ENCODE measurements at places on chromosomes 5 and 9.

GRCh38 chr5:83857341-83857740, 136.7 kb upstream of the HAPLN1 start:
- DNase-seq, result no peak

- DNase-seq, result no peak
Observed at GRCh38 chr5:107889387-107889786, 218.7 kb upstream of the EFNA5 start.

- DNase-seq, result no peak
Observed at GRCh38 chr5:172365948-172366608, 82.5 kb upstream of the UBTD2 start.

GRCh38 chr5:107655831-107656230, 14.9 kb downstream of the EFNA5 start:
- no peak for DNase-seq

GRCh38 chr5:57175551-57176309, 1.9 kb downstream of the GPBP1 start:
- no peak for DNase-seq

- DNase-seq, result no peak
Observed at GRCh38 chr9:81825846-81826516, 102.2 kb upstream of the SPATA31D4 start.

DNA sequence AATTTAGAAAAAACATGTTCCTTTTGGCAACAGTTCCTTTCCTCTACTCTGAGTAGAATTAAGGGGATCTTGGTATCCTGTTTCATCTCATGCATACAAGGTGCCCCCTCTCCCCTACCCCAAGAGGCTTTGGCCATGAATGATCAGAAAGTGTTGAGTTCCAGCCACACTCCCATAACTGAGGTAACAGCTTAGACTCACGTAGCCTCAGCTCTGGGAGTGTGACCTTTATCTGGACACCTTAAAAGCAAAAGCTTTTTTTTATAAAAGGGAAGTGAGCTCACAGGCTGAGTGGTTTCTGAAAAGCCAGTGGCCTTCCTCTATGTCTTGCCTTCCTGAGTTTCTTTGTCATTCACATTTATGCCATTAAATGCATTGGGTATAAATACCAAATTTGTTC, 900 bp upstream of the HAVCR2 start:
- DNase-seq, result no peak

DNA sequence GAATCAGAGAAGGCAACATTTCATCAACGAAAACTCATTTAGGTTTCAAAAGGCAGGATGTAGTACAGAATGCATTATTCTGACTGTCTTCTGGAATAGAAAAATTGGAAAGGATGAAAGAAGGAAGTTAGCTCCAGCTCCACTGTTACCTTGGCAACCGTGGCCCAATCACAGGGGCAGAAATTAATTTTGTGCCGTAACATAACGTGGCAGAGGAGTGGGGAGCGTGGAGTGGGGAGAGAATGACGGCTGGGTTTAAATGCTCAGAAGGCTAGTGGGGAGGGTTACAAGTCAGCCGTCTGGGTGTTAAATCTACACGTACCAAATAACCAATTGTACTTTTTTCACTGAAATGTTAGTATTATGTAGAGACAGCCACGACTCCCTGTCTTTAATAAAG, 32.3 kb upstream of the EQTN start:
- no peak for DNase-seq

DNA sequence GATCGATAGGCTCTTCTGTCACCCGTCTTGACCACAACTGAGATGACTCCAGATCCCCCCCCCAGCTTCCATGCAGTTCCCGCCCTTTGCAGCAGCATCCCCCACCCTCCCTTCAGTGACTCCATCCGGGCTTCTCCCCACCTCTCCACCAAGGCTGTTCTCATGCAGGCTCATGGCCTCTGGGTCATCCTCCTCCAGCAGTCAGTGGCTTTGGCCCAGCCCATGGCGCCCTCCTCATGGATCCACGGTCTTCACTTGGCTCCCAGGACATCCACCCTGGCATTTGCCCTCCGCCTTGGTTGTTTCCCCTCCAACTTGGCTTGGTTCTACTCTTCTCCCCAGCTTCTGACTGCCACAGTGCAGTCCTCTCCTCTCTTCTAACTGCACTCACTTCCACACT, 96.7 kb upstream of the RUFY1 start:
- DNase-seq, result no peak

GRCh38 chr5:116225281-116225922, 140.6 kb downstream of the COMMD10 start:
- DNase-seq, result no peak

DNA sequence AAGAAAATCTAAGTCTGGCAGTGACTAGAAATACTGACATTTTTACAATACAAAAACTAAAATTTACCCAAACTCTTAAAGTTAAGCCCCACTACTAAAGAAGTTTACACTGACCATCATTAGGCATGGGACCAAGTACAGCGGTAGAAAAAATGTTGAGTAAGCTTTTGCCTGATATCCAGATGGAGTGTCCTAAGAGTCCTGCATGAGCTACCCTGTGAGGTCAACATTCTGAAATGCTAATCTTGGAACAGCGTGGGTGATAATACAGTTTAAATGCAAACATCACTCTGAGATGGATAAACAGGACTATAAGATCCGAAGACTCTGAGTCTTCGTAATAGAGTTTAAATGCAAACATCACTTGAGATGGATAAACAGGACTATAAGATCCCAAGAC, 189.7 kb downstream of the DCP2 start:
- DNase-seq, result no peak

- no peak for DNase-seq
Observed at GRCh38 chr9:37061768-37062167, 27.7 kb upstream of the PAX5 start.

DNA sequence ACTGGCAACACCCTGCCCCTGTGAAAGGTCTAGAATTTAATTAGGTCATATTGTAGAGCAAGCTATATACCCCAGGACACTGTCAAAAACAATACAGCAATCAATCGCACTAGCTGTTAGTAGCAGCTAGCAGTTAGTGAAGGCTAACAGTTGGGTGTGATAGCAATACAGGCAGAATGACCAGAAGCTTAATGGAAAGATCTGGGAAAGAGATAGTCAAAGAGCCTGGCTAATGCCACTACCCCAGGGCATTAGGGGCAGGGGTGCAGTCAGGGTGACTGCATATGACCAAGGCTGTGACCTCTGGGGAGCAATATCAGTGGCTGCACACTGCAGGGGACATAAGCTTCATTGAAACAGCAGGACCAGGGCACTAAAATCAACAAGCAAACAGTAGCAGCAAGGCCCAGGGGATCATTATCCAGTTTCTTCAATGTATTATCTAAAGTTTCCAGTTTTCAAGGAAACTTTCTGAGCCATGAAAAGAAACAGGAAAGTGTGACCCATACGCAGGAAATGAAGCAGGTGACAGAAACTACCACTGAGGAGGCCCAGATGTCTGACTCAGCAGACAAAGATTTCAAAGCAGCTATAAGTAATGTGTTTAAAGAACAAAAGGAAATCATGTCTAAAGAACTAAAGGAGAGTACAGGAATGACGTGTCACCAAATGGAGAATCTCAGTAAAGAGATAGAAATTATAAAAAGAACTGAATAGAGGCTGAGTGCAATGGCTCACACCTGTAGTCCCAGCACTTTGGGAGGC, 82.4 kb downstream of the ZNF354C start:
- no peak for DNase-seq

DNA sequence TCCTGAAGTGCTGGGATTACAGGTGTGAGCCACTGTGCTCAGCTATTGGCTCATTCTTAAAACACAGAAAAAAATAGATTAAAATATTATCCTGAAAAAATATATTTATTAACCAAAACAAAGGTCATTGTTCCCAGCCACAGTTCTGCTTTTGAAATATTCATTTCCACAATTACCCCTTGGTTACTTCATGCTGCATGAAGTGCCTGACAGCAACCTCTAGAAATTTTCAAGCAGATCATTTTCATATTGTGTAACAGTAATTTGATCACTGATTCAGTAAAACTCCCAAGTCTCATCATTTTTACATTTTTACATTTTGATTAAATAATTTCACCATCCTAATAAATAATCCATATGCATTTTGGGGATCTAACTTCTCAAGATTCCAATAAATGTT, 18.8 kb upstream of the GNAQ start:
- DNase-seq, result no peak

- DNase-seq, result no peak
Observed at GRCh38 chr9:130835441-130836298, 616 bp downstream of the ABL1 start.

GRCh38 chr9:121331549-121331948, 38.5 kb downstream of the STOM start:
- no peak for DNase-seq

DNA sequence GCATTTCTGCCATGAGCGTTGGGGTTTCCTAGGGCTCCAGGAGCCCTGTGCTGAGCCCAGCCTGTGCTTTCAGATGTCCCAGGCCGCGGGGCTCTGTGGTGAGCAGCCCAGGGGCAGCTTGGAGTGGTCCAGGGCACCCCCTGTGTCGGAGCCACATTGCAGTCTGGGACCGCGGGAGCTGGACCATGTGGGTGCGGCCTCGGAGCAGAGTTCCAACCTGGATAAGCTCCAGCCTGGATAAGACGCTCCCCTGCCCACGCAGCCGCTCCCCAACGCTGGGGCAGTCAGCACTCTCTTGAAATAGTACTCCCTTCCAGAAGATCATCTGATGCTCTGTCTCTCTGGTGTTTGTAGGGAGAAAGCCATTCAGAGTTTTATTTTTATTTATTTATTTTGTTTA, 111.1 kb downstream of the WNK2 start:
- DNase-seq, result no peak

GRCh38 chr9:34446468-34446891, 11.9 kb downstream of the FAM219A start:
- DNase-seq, result no peak

GRCh38 chr5:54703565-54704255, 186.2 kb downstream of the SNX18 start:
- no peak for DNase-seq

- no peak for DNase-seq
Observed at GRCh38 chr5:157744051-157745011, 819 bp downstream of the LSM11 start.

DNA sequence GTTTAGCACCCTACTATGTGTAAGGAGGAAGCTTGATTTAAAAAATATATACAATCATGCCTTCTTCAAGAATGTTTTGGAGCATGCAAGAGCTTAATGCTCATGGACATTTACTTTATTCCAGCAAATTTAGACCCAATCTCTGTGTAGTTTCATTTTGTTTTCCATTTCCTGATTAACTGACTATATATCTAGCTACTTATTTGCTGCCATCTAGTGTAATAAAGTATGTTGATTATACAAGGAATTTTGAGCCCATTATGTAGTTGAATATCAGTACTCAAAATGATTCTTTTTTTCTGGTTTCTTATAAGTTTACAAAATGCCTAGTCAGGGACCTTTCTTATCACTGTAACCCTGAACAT, 100.0 kb upstream of the CCDC152 start:
- no peak for DNase-seq

- no peak for DNase-seq
Observed at GRCh38 chr5:123265551-123265950, 157.7 kb downstream of the CEP120 start.

- no peak for DNase-seq
Observed at GRCh38 chr9:137759649-137760321, 117.8 kb upstream of the CACNA1B start.

DNA sequence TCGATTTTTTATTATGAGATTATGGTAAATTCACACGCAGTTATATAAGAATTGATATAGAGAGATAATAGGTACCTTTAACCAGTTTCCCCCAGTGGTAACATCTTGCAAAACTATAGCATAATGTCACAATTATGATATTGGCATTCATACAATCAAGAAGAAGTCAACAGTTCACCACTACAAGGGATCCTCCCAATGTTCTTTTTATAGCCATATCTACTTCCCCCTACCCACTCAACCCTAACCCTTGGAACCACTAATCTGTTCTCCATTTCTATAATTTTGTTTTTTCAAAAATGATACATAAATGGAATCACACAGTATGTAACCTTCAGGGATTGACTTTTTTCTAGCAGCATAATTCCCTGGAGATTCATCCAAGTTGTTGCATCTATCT, 9.8 kb downstream of the ACTL7B start:
- no peak for DNase-seq

GRCh38 chr5:82624062-82624461, 345.9 kb upstream of the RPS23 start:
- DNase-seq, result no peak

DNA sequence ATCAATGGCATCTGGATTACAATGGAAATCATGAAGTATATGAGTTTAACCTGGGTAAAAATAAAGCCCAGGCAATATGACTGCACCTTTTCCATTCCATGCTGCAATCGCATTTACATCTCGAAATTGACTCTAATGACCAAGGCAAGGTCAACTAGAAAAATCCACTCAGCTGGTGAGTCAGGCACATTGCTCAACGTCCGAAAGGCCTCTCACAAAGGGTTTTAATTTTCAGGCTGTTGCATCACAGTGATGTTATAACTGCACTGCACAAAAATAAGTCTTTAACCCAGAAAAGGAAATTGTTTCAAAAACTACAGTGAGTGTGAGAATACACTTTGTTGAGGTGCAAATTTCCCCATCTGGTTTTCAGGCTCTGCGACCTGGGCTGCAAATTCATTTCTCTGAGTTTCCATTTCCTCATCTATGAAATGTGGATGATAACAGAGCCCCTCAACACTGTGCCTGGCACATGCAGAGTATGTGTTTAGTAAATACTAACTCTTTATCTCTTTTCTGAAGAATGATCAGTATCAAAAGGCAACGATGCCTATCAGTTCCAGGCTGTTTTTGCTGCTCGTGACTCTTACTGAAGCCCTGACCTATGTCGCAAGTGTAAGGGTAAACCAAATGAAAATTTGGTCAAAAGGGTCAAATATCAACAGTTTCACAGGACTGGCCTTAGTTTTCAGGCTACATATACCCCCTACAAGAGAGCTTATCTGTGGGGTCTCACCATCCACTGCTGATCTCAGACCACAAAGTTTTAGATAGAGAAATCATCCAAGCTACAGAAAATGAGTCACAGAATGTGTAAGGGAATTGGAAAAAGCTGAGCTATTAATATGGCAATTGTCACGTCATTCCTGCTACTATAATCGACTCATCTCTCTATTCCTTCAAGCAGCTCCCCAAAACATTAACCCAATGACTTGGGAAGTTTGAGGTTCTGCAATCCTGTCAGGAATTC, 4.1 kb downstream of the NFIL3 start:
- no peak for DNase-seq

GRCh38 chr5:139120521-139120920, 77.6 kb downstream of the SIL1 start:
- DNase-seq, result no peak

DNA sequence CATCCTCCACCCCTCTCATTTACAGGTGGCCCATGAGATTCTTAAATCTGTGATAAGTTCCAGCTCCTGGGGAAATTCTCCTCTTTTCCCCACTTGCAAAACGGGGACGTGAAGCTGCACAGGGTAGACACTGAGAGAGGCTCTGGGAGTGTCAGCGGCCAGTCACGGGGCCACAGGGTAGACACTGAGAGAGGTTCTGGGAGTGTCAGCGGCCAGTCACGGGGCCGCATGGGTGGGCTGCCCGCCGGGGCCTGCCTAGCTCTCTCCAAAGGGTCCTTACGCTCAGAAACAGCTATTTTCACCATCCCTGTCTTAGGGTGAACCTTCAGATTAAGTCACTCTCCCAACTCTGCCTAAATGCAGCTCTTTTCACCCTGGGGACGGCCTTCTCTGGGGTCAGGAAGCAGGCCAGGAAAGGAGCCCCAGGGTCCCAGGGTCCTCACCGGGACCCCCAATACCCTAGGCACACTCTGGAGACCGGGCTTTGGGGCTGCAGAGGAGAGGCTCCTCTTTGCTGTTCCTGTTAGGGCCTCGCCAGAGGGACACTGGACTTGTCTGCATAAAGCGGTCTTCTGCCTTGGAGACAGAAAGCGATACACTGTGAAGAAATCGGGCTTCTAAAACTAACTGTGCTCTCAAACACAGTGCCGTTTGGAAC, 1.5 kb downstream of the FAM78A start:
- no peak for DNase-seq
